ENCODE measurements at places on chromosomes 11 and 22. TPM values are rescaled to one million over a fixed set of nuclear protein-coding genes. Genes with fewer than 3 reads are reported as not detected.

DNA sequence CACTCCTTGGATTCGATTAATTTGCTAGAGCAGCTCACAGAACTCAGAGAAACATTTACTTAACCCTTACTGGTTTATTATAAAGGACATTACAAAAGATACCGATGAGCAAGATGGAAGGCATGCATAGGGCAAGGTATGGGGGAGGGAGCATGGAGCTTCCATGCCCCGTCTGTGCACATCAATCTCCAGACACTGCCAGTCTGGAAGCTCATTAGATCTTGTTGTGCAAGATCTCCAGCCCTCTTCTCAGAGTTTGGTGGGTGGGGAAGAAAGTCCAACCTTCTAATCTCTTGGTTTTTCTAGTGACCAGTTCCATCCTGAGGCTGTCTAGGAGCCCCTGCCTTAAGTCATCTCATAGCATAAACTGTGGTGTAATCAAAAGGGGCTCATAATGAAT, 190.7 kb downstream of the UVRAG start:
- no peak for DNase-seq

DNA sequence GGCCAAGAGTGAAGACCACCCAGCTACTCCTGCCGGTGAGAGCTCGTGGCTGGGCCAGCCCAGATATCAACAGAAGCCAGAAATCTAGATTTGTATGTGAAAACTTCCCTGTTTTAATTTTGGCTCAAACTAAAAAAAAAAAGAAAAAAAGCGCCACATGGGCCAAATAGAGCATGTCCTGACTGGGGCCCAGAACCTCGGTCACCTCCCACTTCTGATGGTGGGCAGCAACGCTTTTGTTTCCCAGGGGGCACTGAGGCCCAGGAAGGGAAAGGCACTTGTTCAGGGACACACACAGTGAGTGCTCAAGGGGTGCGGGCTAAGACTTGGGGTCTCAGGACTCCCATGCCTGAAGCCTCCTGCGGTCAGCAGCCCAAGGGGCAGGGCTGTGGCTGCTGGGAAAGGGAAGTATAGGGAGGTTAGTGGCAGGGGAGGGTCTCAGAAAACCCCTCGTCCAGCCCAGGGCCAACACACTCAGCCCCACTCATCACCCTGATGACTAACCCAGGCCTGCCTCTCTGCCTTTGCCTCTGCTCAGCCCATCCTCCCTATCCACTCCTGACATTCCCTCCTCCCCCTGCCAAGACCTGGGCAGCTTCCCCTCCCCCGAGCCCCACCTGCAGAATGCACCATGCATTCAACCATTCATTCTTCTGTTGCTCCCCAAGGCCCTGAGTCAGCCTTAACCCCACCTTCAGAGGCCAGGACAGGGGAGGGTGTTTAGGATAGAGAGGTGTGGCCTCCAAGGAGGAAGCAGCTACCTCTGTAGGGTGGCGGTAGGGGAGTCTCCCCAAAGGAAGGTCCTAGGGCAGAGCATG, 30.0 kb upstream of the TCF20 start:
- no peak for DNase-seq

DNA sequence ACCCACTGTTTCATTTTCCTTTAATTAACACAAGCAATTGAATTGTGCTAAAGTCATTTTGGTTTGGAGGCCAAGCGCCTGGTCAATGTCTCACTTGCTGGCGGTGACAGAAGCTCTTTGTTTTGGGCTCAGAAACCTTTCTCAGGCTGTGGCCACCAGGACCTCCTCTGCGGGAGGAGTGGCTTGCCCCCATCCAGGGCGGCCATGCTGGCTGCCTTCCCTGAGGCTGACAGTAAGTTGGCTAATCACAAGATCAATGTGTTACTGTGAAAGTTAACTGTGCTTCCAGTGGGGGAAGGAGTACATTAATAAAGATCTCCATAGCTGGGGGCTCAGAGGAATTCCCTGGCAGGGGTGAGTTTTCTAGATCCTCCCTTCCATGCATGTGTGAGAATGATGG, 1074.5 kb downstream of the NTM start:
- no peak for DNase-seq

GRCh38 chr22:50341977-50342650, 1.0 kb upstream of the PPP6R2 start:
- peak; percentile 87 for DNase-seq

FOLH1 gene
- total RNA-seq: not detected
